GM18507 (cell line): ENCODE measurements at places on chromosomes 3 and 15.

DNA sequence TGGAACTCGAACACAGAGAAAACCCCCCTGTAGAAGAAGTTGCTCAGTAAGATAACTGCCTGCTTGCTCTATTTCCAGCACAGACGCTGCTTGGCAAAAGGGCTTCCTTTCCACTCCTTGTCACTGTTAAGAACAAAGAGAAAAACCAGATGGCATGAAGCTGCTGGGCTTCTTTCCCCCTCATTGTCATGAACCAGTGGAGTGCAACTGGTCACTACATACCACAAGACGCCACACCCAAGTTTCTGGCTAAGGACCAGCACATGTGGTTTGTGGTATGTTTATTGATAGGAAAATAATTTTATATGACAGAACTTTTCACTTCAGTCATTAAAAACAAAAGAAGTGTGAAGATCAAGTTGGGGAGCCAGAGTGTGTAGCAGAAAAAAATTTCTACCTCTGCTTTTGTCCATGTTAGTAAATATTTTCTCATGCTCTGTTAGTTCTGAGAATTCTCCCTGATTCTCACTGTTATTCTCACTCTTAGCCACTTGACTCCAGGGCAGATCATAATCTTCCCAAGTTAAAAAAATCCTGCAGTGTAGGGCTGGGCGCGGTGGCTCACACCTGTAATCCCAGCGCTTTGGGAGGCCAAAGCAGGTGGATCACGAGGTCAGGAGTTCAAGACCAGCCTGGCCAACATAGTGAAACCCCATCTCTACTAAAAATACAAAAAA lies 37.9 kb downstream of the CLK3 start:
- DNase-seq, result no peak

DNA sequence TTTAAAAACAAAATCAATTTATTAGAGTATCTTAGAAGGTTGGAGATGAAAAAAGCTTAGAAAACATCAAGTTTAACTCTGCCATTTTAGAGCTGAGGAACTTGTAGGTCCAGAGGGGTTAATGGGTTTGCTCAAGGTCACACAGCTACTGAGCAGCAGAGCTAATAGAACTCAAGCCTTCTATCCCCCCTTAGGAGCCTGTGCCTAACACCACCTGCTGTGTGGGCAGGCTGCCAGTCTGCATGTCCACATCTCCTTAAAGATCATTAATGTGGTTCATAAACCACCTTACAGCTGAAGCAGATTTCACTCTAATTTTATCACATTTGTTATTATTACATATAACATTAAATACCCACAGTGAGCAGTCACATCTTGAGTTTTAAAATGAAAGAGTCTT lies 14.1 kb upstream of the SLC35G2 start:
- DNase-seq, result no peak

GRCh38 chr15:78950902-78951840 lies 6.3 kb upstream of the CTSH start:
- no peak for DNase-seq

DNA sequence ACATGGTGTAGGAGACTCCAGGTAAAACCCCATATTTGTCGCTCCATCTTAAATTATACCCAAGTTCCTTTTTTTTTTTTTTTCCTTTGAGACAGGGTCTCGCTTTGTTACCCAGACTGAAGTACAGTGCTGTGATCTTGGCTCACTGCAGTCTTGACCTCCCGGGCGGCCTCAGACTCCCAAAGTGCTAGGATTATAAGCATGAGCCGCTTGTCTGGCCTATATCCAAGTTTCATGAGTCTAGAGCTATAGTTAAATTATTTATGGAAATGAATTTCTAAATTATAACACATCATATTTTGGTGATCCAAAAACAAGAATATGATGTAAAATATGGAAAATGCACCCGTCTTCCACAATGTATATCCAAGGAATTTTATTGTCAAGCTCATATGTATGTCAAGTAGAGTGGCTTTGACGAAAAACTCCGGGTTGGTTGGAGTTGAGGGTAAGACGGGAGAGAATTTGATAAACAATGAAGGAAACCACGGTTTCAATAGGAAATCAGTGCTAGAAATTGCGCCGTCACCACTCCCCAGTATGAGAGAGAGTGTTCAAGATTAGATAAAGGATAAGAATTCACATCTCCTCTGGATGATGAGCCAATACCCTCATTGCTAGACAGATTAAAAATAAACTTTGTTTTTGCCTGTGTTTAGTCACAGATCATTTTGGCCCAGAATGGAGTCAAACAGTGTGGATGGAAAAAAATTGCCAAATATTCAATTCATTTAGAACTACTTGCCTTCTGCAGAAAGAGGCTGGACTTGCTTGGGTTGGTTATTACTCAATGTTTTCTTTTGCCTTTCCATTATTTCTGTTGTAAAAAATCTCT lies 209.2 kb upstream of the NR2F2 start:
- DNase-seq, result no peak

DNA sequence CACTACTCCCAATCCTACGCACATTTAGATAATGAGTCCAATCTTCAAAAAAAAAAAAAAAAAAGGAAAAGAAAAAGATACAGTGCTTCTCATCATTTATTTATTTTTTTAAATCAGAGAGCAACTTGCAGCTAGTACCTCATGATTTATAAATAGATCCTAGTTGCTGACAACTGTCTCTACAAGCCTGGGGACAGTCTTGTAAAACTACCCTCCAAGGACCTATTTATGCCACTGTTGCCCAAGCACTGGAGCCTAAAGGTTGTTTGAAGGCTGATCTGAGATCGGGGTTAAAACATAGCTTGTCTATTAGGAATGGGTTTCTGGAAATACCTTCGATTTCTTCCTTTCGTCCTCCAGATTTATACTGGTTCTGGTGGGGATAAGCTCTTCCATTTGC lies 14.7 kb downstream of the GABRR3 start:
- DNase-seq, result no peak

DNA sequence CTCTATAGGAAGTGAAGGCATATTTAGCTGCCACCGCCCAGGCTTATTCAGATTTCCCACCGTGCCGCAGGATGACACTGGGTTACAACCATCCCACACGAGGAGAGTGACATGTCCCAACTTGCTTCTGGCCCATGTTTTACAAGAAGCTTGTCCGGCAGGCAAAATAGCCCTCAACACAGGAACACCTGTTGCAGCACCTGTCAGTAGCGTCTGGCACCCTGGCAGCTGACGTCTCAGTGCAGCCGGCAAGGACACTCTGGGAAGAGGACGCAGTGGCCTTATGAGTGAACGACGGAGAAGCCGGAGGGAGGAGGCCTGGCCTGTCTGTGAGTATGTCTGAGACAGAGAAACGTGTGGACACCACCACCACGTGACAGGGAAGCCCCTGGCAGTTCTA lies 32.1 kb downstream of the FAM174B start:
- no peak for DNase-seq

GRCh38 chr15:42549032-42549491 lies 424 bp downstream of the HAUS2 start:
- DNase-seq, result no peak

DNA sequence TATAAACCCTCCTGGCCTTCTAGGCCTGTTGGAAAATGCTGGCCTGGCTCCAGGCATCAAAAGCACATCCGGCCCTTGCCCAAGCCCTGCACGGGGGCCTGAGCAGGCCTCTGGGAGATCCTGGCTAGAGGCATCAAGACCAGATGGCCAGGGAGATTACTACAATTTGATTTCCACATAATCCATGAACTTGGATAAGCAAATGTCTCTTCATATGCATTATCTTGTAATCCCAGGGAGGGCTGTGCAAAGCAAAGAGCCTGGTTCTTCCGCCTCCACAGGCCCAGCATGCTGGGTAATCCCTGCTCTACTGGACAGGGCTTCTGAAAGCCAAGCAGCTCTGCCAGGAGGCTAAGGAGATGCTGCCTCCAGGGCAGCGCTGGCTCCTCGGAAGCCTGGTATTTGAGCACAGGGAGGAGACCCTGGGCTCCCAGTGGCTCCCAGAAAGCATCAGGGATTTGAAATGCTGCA lies 18.2 kb downstream of the MRPL46 start:
- DNase-seq, result no peak

GRCh38 chr3:25582242-25582641 lies 82.5 kb downstream of the TOP2B start:
- no peak for DNase-seq

DNA sequence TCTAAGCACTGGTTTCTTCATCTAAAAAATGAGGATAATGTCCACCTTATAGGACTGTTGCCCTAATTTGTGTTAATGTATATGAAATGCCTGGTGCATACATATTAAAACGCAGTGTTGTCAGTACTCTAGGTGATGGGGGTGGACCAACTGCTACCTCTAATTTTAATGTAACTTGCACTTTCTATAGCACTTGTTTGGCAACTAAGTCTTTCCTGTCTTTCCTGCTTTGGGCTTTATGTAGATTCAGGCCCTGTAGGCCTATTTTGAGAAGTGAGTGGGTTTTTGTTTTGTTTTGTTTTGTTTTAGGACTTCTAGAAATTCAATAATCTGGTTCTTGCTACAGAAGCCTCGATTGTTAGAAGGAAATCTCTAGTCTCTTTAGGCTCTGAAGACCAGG lies 21.2 kb downstream of the SLC7A14 start:
- no peak for DNase-seq

- no peak for DNase-seq
Measured at GRCh38 chr3:25037049-25037547, 391.0 kb upstream of the RARB start.

- DNase-seq, result no peak
Measured at GRCh38 chr3:186532598-186533072, 11.5 kb downstream of the CRYGS start.

DNA sequence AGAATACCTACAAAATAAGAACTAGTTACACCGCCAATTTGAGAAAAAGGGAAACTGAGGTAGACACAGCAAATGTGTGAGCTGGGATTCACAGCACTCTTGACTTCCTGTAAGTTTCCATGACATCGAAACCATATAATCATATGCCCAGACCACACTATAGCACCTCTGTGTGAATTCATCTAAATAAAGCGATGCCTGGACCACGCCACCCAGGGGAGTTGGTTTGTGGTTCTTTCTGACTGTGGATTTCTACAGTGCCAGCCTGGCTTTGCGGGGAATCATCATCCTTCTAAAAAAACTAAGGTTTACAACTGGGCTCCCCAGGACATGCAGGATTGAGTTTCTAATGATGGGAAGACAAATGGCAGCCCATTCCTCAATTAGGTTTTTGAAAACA lies 23.5 kb upstream of the CA12 start:
- no peak for DNase-seq

DNA sequence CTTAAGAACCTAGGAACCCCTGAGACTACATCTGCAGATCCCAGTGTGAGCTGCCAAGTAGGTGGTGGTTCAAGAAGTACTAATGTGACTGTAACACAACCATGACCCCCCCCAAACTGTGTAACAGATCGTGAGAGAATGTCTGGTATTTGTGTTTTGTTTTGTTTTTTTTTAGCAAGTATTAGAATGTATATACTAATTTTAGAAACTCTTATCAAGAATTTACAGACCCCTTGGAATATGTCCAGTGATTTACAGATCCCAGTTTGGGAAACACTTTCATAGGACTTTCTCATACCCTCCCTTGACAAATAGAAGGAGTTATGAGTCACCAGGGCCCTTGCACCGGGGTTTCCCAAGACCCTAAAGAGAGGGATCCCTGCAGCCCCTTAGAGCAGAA lies 79.8 kb downstream of the SEMA5B start:
- no peak for DNase-seq

DNA sequence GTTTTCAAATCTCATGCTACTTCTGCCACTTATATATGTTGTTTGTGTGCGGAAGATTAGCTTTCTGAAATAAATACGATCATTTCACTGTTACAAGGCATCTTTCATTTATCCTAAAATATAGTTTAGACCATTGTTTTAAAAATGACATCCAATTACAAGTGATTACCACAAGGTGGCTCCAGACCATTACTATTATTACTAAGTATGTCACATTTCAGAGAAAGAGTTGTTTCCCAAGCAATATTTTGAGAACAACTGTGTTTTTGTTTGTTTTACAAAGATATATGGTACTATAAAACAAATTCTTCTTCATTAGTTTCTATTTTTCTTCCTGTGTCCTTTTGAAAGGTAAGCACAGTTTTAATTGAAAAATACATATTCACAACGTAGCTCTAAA lies 136.0 kb upstream of the RAP2B start:
- no peak for DNase-seq

DNA sequence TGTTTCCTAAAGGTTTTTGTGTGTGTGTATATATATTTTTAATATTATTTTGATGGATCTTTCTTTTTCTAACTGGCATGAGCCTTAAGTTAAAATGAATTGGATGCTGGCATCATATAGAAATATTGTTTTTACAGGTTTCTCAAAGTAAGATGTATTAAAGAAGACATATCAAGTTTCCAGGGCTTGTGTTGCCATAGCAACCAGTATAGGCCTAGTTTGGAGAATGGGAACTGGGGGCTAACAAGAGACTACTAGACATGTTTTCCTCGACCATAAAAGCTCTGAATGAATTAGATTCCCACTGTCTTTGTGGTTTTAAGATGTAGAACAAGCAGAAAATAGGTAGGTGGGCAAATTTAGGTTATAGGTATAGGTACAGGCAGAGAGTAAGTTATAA lies 771.4 kb downstream of the TUSC7 start:
- DNase-seq, result no peak

DNA sequence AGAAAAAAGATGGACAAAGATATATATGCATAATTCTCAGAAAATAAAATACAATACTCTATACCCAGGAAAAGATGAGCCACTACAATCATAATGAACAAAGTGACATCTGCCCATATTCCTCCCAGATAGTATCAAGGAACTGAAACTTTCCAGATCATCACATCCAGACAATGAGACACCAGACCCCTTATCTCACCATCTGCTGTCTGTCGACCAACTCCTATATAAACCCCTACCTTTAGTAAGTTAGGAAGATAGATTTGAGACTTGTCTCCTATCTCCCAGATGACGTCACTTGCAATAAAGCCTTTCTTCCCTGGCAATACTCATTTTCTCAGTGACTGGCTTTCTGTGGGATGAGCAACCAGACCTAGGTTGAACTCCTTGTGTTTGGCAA lies 1071.6 kb downstream of the PLOD2 start:
- no peak for DNase-seq

DNA sequence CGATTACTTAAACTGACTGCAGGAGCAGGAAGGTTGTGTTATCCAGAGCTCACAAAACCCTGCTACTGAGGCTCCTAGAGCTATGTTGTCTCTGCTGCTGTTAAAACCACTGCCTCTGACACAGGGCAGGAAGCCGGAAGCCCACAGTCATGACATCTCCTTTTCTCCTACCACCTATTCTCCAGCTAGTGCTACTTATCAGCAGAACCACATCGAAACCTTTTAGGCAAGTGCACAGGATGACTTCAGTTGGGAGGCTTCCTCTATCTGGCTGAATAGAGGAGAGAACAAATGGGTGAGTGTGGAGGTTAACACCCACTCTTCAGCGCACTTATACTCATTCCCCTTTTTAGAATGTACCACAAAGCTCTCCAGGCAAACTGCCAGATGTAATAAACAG lies 638.0 kb downstream of the OTOL1 start:
- no peak for DNase-seq

- no peak for DNase-seq
Measured at GRCh38 chr3:46460051-46460450, 4.7 kb downstream of the LTF start.

- no peak for DNase-seq
Measured at GRCh38 chr15:57086857-57087427, 168.5 kb downstream of the TCF12 start.

- DNase-seq, result peak; percentile 35
Measured at GRCh38 chr3:124887177-124887931, at the start of gene ITGB5. TSS of gene ITGB5 (minus strand) at chr3:124887365. CDS start at chr3:124887000, 365 bp downstream.

GRCh38 chr15:101057841-101058407 lies 138.8 kb downstream of the LRRK1 start:
- no peak for DNase-seq
